ENCODE measurements at places on chromosomes 6 and 20. TPM values are rescaled to one million over a fixed set of nuclear protein-coding genes. Genes with fewer than 3 reads are reported as not detected.

- H3K4me3 ChIP-seq: no peak overlapping the region
- H3K27me3 ChIP-seq: no peaks in the 10 kb centered on the region
- DNase-seq: no peak
- no peaks in the 10 kb centered on the region for H3K36me3 ChIP-seq
- H3K4me1 ChIP-seq: no peaks in the 10 kb centered on the region
These were observed 186.2 kb upstream of the GJE1 start for GRCh38 chr6:141946502-141946901.

DNA sequence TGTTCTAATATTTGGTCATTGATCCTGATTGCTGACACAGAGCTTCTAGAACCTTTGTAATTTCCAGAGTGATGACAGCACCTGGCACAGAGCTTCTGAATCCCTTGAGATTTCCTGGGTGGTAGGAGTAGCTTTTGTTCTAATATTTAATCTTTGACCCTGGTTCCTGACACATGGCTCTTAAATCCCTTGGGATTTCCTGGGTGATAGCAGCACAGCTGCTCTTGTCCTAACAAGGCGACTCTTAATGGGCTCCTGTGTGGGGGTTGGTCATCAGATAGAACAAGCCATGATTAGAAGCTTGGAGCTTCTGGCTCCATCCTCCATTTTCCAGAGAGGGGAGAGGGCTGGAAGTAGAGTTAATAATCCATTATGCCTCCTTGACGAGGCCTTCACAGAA is 18.4 kb downstream of the GMPR start:
- H3K27ac ChIP-seq: no peak overlapping the region
- no peak overlapping the region for H3K4me3 ChIP-seq
- DNase-seq: peak; percentile 16
- no peaks in the 10 kb centered on the region for H3K36me3 ChIP-seq
- no peaks in the 10 kb centered on the region for H3K27me3 ChIP-seq

DNA sequence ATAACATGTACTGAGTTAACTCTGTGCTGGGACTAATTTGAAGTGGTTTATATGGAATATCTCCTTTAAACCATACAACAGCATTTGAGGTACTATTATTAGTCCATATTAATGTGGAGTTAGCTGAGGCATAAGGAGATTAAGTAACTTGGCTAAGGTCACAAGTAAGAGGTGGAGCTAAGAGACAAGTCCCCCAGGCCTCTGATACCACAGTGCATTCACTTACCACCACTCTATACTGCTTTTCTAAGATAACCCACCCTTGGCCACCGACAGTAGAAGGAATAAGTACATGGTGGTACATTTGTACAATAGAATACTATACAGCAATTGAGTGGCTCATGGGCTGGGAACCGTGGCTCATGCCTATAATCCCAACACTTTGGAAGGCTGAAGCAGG is 16.4 kb upstream of the TTPAL start:
- no peak overlapping the region for H3K4me3 ChIP-seq
- no peak for DNase-seq
- H3K27me3 ChIP-seq: no peaks in the 10 kb centered on the region
- H3K27ac ChIP-seq: no peak overlapping the region
- no peaks in the 10 kb centered on the region for H3K4me1 ChIP-seq
- H3K36me3 ChIP-seq: no peaks in the 10 kb centered on the region

GRCh38 chr6:45959534-45960145 is 56.0 kb downstream of the CLIC5 start:
- no peak for DNase-seq
- H3K4me1 ChIP-seq: no peaks in the 10 kb centered on the region
- no peak overlapping the region for H3K27ac ChIP-seq

Gene TMEM14C
- 70.9 TPM for total RNA-seq

- H3K27ac ChIP-seq: no peak overlapping the region
- H3K4me3 ChIP-seq: no peak overlapping the region
- H3K27me3 ChIP-seq: no peaks in the 10 kb centered on the region
- no peaks in the 10 kb centered on the region for H3K36me3 ChIP-seq
- no peak for DNase-seq
These were observed 147.5 kb downstream of the FLRT3 start for GRCh38 chr20:14189794-14190402.

Gene THBD
- not detected for total RNA-seq

DNA sequence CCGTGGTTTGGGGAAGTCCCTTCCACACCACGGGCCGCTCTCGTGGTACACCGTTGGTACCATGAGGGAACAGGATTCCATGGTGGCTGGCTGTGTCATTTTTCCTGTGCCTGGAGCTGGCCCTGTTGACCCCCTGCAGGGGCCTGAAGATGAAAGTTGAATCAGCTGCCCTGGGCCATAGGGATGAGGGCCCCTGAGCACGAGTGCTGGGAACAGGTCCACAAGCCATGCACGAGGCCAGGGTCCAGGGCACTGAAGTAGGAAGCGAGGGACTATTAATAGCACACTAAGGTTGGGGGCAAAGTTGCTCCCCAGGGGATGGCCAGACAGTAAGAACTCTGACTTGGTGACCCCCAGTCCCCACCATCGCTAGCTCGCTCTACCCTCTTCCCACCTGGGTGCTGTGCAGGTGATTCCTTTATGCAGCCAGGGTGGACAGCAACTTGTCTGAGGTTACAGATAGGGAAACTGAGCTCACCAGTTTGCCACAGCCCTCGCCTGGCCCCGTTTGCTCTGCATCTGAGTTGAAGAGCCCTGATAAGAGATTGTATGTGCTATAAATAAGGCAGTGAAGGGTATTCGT is 46.6 kb downstream of the SLC13A3 start:
- H3K36me3 ChIP-seq: no peaks in the 10 kb centered on the region
- H3K27me3 ChIP-seq: no peaks in the 10 kb centered on the region
- H3K27ac ChIP-seq: no peak overlapping the region
- no peaks in the 10 kb centered on the region for H3K4me1 ChIP-seq
- DNase-seq: no peak
- no peak overlapping the region for H3K4me3 ChIP-seq

DNA sequence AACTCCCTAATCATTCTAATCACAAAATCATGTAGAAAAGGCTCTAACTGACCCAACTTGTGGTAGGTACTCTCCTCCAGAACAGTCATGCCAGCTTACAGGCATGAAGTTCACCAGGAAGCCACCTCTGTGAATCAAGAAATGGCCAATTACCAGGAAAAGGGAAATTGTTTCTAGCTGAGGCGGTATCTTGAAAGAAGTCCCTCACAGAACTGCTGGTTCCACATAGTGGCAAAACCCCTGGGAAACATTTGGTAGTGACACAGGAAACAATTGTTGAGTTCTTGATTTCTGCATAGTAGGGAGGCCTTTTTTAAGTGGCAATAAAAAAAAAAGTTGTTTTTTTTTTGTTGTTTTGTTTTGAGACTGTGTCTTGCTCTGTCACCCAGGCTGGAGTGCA is 3.4 kb upstream of the ZHX3 start:
- H3K27ac ChIP-seq: no peak overlapping the region
- peaks cover 22% of the 10 kb centered on the region for H3K4me1 ChIP-seq
- no peak for DNase-seq
- H3K27me3 ChIP-seq: no peaks in the 10 kb centered on the region
- H3K4me3 ChIP-seq: no peak overlapping the region

Gene PEX7
- total RNA-seq: 18.0 TPM

- H3K4me1 ChIP-seq: peaks cover 46% of the 10 kb centered on the region
- H3K27ac ChIP-seq: peak overlapping the region; percentile 96
- H3K36me3 ChIP-seq: peaks cover 11% of the 10 kb centered on the region
- peak overlapping the region; percentile 92 for H3K4me3 ChIP-seq
- H3K27me3 ChIP-seq: no peaks in the 10 kb centered on the region
- peak; percentile 94 for DNase-seq
These were observed 3.6 kb downstream of the TBCC start for GRCh38 chr6:42742116-42742894.

DNA sequence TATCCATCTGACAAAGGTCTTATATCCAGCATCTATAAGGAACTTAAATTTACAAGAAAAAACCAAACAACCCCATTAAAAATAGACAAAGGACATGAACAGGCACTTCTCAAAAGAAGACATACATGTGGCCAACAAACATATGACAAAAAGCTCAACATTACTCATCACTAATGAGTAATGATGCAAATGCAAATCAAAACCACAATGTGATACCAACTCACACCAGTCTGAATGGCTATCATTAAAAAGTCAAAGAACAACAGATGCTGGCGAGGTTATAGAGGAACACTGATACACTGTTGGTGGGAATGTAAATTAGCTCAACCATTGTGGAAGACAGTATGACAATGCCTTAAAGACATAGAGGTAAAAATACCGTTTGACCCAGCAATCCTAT is 13.9 kb downstream of the MACROD2 start:
- no peak for DNase-seq
- no peaks in the 10 kb centered on the region for H3K36me3 ChIP-seq
- H3K27ac ChIP-seq: no peak overlapping the region
- H3K4me1 ChIP-seq: no peaks in the 10 kb centered on the region
- H3K27me3 ChIP-seq: no peaks in the 10 kb centered on the region
- no peak overlapping the region for H3K4me3 ChIP-seq

GRCh38 chr6:24779416-24780016 is 4.8 kb downstream of the GMNN start:
- no peak overlapping the region for H3K4me3 ChIP-seq
- DNase-seq: no peak
- H3K36me3 ChIP-seq: peaks cover 63% of the 10 kb centered on the region
- no peak overlapping the region for H3K27ac ChIP-seq
- H3K27me3 ChIP-seq: no peaks in the 10 kb centered on the region
- H3K4me1 ChIP-seq: peaks cover 33% of the 10 kb centered on the region

GRCh38 chr6:89267918-89268317 is 47.2 kb downstream of the GABRR2 start:
- H3K27me3 ChIP-seq: no peaks in the 10 kb centered on the region
- DNase-seq: no peak
- no peaks in the 10 kb centered on the region for H3K36me3 ChIP-seq
- peaks cover 5% of the 10 kb centered on the region for H3K4me1 ChIP-seq
- H3K27ac ChIP-seq: no peak overlapping the region

Gene CFB
- 0.22 TPM for total RNA-seq

DNA sequence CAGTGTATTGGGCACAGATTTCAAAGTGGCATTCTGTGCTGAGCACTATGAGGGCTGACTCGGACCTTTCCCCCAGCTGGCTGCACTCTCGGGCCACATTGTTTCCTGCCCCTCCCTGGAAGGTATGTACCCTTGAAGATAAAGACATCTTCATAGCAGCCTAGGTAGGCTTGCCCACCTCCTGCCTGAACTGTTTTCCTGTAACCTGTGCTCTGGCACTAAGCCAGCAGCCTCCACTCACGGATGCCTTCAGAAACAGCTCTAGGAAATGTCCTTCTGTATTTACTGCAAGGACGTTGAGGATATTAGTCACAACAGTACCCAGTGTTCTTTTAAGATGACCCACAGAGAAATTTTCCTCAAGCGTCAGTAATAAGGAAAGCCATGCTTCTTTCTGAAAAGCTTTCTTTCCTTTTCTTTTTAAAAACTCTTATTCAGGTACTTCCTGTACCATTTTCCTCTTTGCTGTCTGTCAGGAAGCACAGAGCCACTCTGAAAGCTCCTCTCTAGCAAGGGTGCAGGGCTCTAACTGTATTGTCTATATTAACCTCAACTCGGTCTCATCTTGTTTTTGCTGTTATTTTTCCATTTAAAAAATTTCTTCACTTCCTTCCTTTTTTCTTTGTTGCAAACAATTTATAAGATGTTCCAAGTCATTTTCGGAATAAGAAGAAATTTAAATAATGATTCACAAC is 43.5 kb downstream of the TTI1 start:
- H3K4me3 ChIP-seq: no peak overlapping the region
- no peak for DNase-seq
- H3K27me3 ChIP-seq: no peaks in the 10 kb centered on the region
- no peak overlapping the region for H3K27ac ChIP-seq

- no peak overlapping the region for H3K4me3 ChIP-seq
- H3K27ac ChIP-seq: no peak overlapping the region
- DNase-seq: peak; percentile 54
- H3K36me3 ChIP-seq: no peaks in the 10 kb centered on the region
These were observed 2.4 kb upstream of the GPX5 start for GRCh38 chr6:28523241-28523622.

DNA sequence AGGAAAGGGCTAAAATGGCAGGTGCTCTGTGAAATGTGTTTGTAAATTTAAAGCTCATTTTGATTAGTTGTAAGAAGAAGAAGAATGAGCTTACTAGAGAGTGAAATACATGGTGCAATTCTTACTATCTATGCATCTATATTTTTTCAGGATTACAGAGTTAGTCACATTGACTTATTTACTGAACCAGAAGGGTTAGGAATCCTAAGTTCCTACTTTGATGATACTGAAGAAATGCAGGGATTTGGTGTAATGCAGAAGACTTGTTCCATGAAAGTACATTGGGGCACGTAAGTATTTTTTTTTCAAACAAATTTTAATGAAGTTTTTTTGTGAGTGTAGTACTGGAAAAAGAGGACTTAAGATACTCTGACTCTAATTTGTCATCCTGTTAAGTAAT is 99.3 kb downstream of the RTN4IP1 start:
- H3K27ac ChIP-seq: no peak overlapping the region
- DNase-seq: no peak
- H3K4me1 ChIP-seq: peaks cover 65% of the 10 kb centered on the region
- peaks cover 75% of the 10 kb centered on the region for H3K36me3 ChIP-seq
- no peak overlapping the region for H3K4me3 ChIP-seq

DNA sequence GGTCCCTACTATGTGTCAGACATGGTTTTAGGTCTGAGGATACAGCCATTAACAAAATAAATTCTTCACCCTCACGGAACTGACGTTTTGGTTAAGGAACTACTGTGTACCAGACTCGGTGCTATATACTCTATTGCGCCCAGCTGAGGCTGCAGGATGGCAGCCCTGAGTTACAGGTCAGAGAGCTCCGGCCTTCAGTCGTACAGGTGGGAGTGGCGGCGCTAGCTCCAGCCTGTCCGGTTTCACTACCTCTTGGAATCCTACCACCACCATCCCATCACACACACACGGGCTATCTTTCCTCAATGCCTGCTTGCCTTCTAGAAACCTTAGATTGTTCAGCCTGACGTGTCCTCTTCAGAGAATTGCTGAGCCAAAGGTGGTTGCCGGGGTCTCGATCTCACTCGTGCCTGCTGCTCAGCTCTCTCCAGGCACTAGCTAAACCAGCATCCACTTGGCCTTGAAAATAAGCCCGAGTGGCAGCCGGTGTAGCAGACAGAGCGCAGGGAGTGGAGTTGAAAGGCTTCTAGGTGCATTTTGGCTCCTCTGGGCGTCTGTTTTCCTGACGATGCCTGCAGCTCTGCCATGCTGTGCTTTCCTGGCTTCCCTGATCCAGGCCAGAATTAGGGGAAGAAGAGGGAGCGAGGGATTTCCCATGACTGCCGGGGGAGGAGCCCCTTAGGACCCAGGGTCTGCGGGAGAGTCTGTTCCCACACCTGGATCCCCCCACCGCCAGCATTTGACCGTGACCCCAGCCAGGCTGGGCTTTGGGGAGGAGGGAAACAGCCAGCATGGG is 1.1 kb upstream of the TCF15 start:
- H3K4me3 ChIP-seq: no peak overlapping the region
- H3K27me3 ChIP-seq: no peaks in the 10 kb centered on the region
- H3K36me3 ChIP-seq: no peaks in the 10 kb centered on the region
- no peak overlapping the region for H3K27ac ChIP-seq

GRCh38 chr6:31776485-31776988 is 591 bp downstream of the VWA7 start:
- no peak for DNase-seq
- no peak overlapping the region for H3K4me3 ChIP-seq
- H3K36me3 ChIP-seq: no peaks in the 10 kb centered on the region
- no peaks in the 10 kb centered on the region for H3K27me3 ChIP-seq
- H3K4me1 ChIP-seq: peaks cover 14% of the 10 kb centered on the region

Gene TRIM40
- total RNA-seq: not detected

Gene KCNK5
- not detected for total RNA-seq

All from Karpas-422 (cell line).